ENCODE measurements at places on chromosomes 16 and 17.

DNA sequence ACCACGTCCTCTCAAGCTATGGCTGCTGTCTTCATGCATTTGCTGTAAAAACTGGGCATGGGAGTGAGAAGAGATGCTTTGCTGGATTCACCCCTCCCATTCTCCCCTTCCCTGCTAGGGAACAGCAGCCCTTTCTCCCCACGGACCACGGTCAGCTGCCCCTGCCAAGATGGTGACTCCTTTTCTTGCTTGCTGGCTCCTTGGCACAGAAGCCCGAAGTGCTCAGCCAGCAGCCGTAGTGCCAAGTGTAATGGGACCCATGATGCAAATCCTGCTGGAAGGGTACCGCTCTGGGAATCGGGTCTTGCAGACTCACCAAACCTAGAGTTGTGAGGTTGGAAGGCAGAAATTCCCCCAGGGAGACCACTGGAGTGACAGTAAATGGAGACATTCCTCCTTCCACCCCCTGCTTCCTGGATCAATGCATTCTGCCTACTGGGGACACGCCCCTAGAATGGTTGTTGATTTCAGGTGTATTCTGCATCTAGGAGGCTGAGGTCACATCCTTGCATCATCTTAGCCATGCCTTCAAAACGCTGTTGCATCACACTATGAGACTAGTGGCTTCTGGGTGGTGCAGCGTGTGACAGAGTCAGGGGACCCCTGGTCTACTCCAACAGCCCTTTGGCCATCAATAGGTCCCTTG, 63.0 kb upstream of the CBX4 start:
- no peak for DNase-seq

- no peak for DNase-seq
These were observed 86.2 kb upstream of the CBX4 start for GRCh38 chr17:79925242-79925957.

DNA sequence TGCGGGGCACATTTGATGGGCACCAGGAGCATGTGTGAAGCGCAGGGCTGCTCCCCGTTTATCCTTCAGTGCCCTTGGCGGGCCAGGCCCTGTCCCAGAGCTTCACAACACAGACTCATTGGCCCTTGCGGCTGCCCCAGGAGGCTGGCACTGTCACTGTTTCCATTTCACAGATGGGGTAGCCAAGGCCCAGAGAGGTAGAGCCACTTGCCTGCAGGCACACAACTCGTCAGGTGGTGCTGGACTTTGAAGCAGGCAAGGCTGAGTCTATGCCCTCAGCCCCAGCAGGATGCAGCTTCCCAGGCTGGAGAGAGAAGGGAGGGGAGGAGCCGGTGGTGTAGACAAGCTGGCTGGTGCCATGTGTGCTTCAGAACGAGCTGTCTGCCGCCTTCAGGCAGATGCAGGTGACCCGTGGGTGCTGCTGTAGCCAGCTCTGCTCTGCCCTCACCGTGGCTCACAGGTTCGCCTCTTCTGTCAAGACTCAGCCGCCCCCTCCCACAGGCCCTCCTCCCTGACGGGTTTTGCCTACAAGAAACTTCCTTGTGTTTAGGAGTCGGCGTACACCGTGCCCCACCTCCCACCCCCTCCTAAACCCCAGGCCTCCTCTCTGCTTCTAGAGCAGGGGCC, 232.3 kb upstream of the CIBAR2 start:
- no peak for DNase-seq

GRCh38 chr17:13311306-13311705, 290.4 kb downstream of the HS3ST3A1 start:
- DNase-seq, result no peak

- no peak for DNase-seq
These were observed 740 bp upstream of the POLR3E start for GRCh38 chr16:22296225-22297113.

- no peak for DNase-seq
These were observed 193.4 kb upstream of the CDH11 start for GRCh38 chr16:65315081-65315780.

GRCh38 chr16:57184887-57185445, 873 bp downstream of the PSME3IP1 start:
- DNase-seq, result no peak

DNA sequence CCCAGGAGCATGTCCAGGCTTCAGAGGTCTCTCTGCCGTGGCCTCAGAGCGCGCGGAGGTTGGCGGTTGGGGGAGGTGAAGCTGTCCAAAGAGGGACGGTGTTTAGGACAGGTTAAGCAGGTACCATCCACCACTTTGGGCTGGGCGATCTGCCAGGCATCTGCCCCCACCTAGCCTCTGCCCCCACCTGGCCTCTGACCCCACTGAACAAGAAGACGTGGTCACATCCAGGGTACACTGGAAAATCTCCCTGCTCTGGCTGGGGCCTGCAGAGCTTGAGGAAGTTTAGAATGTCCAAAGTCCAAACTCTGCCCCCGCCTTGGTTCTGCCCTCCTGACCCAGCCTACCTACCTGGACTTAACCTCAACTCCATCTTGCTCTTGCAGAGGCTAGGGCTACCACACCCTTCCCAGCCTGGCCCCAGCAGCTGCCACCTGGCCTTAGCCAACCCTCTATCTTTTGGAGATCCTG, 1.6 kb downstream of the ITGA3 start:
- no peak for DNase-seq

- no peak for DNase-seq
These were observed 135.8 kb upstream of the CPHXL start for GRCh38 chr16:75862098-75862386.
